ENCODE measurements at places on chromosomes 11 and 22. TPM values are rescaled to one million over a fixed set of nuclear protein-coding genes. Genes with fewer than 3 reads are reported as not detected.

KRTAP5-2 gene
- total RNA-seq = not detected

DNA sequence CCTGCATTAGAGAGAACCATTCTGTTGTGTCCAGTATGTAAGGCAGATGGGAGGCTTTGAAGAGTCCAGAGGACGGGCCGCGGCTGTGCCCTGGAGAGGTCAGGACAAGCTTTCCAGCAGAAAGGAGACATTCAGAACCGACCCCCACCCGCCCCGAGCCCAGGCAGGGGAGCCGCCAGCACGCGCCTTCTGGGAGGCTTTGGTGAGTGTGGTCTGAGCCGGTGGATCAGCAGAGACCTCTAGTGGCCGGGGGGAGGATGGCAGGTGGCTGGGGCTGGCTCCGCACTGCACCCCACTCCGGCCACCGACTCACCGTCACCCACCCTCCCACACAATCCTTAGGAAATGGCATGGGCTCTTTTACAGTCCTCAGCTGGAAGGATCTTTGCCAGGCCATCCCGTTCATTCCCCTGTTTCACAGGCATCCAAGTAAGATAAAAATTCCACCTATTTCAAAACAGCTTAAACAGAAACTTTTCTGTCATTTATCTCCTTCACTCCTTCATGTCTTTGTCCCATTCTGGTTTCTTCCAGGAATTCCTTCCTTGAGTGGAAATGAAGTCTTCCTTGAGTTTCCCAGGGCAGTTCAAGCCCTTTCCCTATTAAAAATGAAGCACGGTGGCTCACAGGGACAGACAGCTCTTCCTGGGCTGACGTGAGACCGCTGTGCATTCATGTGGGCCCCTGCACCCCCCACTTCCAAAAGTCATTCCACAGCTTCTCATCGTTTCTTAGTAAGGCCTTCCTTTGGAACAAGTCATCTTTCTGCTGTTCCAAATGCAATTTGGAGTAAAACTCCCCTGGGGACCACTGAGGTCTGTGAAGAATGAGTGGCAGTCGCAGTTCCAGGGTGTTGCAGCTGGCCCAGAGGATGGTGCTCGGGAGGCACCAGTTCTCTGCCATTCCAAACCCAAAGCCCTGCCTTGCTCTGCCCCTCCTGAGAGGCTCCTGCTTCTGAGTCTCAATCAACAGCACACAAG is 91.0 kb downstream of the FEZ1 start:
- DNase-seq = peak; percentile 78

GRCh38 chr11:118305726-118306125 is 1.2 kb downstream of the CD3E start:
- peak; percentile 61 for DNase-seq

DNA sequence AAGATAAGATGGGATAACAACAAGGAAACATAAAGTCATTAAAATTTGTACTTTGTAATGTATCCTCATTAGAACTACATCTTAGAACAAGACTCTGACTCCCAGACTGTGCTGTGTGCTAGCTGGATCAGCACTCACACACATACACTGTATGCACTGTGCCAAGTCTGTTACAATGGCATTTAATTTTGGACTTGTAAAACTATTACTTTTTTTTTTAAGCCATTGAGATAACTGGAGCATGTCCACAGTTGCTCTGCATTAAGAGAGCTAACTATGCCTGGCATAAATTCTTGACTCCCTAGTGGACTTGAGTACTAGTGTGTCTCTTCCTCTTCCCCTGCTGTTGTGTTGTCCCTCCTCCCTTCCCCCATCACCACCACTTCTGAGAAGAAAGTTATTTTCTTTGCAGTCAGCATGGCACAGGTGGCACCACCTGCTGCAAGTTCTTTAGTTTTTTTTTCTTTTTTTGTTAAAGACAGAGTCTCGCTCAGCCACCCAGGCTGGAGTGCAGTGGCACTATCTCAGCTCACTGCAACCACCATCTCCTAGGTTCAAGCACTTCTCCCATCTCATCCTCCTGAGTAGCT is 268.6 kb downstream of the TMEM135 start:
- DNase-seq = no peak

DNA sequence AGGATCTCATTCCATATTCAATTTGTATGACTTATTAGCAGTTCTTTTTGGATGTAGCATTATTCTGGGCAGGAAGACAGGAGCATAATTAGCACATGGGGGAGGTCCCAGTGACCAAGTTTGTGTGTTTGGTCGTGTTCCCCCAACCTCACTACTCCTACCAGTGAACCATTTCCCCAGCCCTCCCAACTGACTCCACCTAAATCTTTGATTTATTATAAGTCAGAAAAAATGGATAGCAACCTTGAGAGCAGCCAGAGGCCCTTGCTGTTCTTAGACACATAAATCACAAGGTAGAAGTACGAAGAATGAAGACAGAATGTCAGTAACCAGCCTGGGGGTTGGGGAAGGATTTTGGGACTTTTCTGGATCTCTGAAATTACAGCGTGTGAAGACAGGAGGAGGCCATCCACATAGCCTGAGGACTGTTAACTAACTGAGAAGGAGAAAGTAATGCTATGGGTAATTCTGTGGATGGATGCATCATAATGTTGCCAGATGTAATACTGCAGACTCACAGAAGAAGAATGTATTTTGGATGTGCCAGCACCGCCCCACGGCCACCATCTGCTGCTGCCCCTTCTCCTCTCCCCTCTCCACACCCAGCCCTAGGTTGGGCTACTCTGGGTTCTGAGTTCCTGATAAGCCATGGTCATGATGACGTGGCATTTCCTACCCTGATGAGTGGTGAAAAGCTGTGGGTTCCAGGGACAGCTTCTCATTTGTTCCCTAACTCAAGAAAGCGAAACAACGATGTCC is 124.3 kb upstream of the TTC12 start:
- DNase-seq = no peak

DNA sequence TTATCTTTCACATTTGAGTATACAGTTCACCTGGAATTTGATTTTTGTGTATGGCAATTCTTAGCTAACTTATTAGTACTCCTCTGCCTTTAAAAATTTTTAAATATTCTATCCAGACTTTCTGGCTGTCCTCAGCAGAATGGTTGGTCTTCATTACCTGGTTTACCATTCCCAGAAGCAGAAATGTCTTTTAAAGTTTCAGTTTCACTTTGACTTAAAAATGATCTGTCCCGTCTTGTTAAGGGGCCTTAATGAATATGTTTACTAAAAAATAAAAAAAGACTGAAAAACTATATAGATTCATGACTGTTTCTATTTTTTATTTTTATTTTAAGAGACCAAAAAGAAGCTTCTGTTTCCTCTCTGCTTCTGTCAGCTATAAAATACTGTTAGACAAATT is 70.5 kb upstream of the TNRC6B start:
- DNase-seq = no peak
